NB4 (cell line): ENCODE measurements at places on chromosomes 5 and 9.

GRCh38 chr9:36128349-36128748 is 8.2 kb upstream of the GLIPR2 start:
- peak; percentile 75 for DNase-seq

DNA sequence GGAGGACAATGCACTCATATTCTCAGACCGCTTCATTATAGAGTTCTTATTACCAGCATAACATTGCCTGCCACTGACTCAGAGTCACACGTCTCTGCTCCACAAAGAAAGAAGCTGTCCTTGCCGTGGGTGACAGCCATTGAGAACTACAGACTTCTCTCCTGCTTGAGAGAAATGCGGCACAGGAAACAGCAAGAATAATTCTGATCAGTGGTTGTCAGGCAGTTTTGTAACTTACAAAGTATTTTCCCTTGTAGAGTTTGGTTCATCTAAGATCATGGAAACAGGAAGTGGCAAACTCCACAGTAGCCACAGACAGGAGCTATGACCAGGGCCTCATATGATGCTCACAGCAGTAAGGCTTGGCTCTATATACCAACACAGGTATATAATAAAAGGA is 47.0 kb downstream of the KCNV2 start:
- peak; percentile 80 for DNase-seq

DNA sequence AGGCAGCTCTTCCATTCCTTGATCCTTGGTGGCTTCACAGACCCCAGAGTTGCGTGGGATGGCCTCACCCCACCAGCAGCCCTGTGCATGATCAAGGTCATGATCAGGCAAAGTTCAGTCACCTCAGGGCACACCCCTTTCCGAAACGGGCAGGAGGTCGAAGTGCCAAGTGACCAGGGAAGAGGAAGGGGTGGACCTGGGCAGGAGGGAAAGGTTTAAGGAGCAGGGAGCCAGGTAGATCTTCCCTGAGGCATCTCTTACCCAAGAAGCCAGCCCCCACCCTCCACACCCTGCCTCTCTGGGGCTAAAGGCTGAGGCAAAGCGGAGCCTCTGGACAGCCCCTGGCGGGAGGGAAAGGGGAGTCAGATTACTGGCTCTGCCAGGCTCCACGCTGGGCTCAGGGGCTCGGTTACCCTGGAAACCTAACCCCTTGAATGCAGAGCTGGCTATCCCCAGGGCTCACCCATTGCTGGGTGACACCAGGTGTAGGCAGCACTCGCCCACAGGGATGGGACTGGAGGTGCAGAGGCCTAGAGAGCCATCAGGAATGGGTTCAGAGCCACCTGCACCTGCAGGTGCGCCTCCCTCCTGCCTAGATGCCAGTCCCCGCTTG is 3.6 kb downstream of the MGAT4B start:
- DNase-seq = no peak

- no peak for DNase-seq
Measured at GRCh38 chr9:129612815-129613519, 7.9 kb downstream of the C9orf50 start.

DNA sequence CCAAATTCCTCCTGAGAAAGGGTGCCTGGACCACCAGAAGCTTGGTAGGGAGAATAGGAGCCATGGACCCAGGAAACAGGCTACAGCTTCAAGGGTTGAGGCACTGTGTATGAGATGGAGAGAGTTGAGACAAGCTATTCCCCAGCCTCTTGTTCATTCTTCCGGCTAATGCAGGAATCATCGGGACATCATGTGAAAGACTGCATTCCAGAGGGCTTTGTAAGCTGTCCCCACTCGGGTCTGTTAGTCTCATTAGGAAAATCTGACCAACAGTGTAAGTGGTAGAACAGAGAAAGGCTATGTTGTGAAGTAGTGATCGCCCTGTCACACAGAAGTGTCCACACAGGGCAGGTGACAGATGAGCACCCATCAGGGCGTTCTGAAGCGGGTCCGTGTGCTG is 81.4 kb downstream of the GABBR2 start:
- DNase-seq = no peak

GRCh38 chr5:34455098-34455497 is 201.0 kb upstream of the RAI14 start:
- DNase-seq = no peak

- peak; percentile 45 for DNase-seq
Measured at GRCh38 chr5:126811515-126812198, 34.7 kb downstream of the LMNB1 start.

GRCh38 chr9:83432877-83433550 is 105.2 kb downstream of the FRMD3 start:
- DNase-seq = no peak

DNA sequence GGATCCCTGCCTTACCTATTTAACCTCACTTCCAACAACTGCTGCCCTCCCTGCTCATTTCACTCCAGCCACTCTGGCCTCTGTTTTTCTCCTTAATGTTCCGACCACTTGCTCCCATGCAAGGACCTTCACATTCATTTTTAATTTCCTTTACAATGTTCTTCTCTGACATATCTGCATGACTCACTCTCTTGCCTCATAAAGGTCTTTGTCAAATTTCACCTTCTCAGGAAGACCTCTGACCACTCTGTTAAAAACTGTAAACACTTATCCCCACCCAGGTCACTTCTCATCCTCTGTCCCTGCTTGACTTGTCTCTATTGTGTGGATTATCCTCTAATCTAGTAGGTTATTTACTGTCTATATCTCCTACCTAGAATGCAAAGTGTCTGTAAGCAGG is 751.2 kb downstream of the BRINP1 start:
- DNase-seq = no peak

DNA sequence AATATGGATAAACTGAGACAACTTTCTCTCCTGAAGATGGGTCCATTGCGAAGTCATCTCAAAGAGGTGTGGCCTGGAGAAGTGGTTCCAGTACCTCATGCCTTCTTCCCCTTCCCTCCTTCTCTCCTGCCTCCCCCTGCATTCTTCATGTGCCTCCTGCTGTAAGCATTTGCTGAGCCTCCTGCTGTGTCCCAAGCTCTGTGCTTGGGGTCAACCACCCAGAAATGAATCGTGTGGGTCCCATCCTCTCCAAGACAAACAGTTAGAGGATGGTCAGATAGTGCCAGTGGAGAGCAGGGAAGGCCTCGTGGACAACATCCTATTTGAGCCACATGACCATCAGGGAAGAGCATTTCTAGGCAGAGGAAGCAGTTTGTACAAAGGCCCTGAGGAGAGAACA is 53.5 kb downstream of the KCNIP1 start:
- no peak for DNase-seq

GRCh38 chr9:549455-549997 is 292.0 kb upstream of the DMRT1 start:
- no peak for DNase-seq

GRCh38 chr5:109743041-109743531 is 53.4 kb downstream of the MAN2A1 start:
- no peak for DNase-seq

- DNase-seq = peak; percentile 60
Measured at GRCh38 chr9:4970970-4971641, 14.0 kb upstream of the JAK2 start.

DNA sequence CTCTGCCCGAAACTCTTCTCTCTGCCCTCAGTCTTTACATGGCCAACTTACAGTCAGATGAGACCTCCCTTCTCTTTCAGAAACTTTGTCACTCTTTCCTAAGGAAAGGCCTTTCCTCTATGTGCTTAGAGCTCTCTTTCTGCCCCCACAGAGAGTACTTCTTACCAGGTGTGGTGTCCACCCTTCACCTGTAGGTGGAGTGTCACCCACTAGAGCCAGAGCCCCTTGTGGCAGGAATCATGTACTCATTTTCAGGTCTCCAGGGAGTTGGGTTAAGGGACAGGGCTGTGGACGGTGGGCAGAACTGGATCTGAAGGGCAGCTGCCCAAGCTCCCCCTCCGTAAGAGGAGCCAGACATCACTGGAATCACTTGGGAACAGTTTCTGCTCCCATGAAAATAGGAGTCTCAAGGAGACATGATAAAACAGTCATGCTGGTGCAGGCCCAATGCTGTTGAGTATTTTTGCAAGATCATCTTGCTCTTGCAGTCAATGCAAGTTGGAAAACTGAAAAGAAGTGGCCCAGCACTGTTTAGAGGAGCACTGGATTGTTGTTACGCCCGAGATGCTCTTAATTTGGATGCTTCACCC is 436.7 kb downstream of the ZSWIM6 start:
- peak; percentile 41 for DNase-seq

- DNase-seq = no peak
Measured at GRCh38 chr5:37717613-37718431, 122.0 kb downstream of the GDNF start.

DNA sequence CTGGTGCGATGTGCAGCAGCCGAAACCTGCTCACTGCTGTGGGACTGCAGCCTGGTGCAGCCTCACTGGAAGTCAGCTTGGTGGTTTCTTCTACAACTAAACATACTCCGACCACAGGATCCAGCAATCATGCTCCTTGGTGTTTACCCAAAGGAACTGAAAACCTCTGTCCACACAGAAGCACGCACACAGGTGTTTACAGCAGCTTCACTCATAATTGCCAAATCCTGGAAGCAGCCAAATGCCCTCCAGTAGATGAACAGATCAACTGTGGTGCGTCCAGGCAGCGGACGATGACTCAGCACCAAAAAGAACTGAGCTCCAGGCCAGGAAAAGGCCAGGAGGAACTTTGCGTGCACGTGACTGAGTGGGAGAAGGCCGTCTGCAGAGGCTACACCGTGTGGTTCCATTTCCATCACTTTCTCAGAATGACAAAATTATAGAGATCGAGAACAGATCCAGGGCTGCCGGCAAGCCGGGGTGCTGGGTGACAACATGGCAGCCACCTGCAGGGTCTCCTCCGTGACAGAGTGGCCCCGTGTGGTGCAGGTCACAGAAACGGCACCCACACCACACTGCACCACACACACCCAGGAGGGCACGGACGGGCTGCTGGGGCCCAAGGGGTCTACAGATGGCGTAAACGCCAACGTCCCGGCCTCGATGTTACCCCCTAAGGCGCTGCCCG is 23.1 kb upstream of the NSMF start:
- DNase-seq = peak; percentile 88

DNA sequence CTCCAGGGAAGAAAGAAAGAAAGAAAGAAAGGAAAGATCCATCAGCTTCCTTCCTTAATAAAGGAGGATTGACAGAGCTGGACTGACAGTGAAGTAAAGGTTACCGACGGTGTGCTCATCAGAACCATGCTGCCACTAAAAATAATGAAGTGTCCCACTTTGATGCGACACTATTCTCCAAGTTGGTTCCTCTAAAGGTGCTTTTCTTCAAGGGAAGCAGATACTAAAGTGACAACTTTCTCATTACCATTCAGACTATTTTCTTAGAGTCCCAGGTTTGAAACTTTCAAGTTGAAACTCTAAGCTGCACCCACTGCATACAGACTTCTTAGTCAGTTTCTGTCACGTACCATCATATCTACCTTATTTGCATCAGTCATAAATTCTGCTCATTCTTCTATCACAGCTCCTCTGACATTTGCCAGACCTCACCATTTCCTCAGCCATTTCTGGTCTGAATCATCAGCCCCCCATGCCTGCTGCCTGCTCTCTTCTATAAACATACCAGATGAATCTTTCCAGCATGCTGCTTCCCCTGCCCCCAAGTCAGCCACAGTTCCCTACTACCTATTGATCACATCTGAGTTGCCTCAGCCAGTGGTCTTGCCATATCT is 177.6 kb downstream of the DEPDC1B start:
- no peak for DNase-seq

- DNase-seq = peak; percentile 36
Measured at GRCh38 chr5:172325452-172325851, 41.9 kb upstream of the UBTD2 start.

- DNase-seq = no peak
Measured at GRCh38 chr9:4855841-4856240, 63.1 kb downstream of the RCL1 start.

GRCh38 chr5:146716636-146717035 is 161.9 kb downstream of the PPP2R2B start:
- no peak for DNase-seq

DNA sequence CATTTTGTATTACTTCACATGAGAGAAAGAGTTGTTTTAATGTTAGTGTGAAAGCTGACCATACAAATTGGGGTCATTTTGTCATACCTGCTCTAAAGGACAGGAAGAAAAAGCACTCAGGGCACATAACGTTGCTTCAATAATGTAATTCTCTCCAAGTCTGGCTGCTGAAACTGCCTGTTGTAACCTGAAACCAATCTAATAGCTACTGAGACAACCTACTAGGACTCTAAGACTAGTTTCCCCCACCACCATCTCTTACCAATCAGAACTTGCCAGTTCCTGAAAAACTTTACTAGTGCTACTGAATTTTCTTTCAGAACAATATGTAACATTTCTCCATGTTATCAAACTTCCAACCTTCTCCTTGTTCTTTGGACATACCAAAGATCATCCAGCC is 374.7 kb downstream of the PTPRD start:
- DNase-seq = no peak

- no peak for DNase-seq
Measured at GRCh38 chr9:71368157-71368556, 246.7 kb upstream of the TRPM3 start.

DNA sequence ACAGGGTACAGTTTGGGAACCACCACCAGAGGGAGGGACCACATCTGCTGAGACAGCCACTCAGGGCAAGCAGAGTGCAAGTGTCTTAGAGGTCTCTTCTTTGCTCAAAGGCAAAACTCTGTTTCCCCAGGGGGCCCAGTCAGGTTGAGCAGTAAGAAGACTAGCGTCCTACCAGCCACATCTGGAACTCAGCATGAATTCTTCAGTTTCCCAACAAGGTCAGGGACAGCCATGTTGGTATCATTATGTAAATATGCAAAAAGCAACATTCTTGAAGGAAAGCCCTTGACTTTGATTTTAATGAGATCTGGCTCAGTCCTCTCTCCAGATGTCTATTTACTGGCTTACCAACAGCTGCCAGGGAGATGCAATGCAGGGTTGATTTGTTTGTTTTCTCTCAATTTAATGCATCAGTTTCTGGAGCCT is 46.7 kb downstream of the TGFBI start:
- no peak for DNase-seq

DNA sequence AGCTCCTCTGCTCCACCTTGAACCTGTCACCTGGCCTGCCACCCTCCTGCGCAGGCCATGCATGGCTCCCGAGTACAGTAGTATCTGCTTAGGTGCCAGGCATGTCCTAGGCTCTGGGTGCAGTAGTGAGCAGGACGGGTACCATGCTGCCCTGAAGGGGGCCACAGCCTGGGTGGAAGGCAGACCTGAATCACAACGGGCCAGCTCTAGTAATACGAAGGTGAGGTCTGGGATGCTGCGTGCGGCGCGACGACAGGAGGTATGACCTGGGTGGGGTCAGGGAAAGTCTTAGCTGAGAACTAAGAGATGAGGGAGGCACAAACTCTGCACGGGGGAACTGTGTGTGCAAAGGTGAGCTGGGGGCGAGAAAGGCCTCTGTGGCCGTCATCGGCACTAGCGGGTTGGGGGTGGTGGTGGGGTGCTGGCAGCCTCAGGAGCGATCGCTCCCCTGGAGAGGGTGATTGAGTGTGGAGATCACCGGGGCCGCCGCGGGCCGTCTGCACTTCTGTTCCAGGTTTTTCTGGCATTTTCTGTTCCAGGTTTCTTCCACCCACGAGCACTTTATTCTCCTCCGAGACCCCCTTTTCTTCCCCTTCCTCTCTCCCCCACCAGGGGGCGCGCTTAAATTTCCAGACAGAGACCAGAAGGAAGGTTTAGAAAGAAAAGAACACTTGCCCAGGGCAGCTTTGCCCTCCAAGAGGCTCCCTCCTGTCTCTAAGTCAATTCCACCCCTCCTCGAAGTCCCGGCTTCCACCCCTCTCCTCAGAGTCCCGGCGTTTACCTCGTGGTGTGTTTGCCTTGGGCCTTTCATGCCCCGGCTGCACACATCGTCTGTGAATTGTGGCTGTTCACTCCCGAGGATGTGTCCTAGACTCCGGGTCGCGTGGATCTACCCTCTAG is 15.1 kb downstream of the PDLIM4 start:
- peak; percentile 74 for DNase-seq
